K562 (cell line): ENCODE measurements at places on chromosomes 2 and 18. TPM values are rescaled to one million over a fixed set of nuclear protein-coding genes. Genes with fewer than 3 reads are reported as not detected.

- no peak overlapping the region for H3K27ac ChIP-seq
- H3K4me3 ChIP-seq: no peak overlapping the region
- H3K4me1 ChIP-seq: peaks cover 16% of the 10 kb centered on the region; the same call in 2 of the 3 replicates
- no peak for DNase-seq
- no peaks in the 10 kb centered on the region for H3K27me3 ChIP-seq
These were observed 43.5 kb downstream of the DHRS9 start for GRCh38 chr2:169112841-169113240.

DNA sequence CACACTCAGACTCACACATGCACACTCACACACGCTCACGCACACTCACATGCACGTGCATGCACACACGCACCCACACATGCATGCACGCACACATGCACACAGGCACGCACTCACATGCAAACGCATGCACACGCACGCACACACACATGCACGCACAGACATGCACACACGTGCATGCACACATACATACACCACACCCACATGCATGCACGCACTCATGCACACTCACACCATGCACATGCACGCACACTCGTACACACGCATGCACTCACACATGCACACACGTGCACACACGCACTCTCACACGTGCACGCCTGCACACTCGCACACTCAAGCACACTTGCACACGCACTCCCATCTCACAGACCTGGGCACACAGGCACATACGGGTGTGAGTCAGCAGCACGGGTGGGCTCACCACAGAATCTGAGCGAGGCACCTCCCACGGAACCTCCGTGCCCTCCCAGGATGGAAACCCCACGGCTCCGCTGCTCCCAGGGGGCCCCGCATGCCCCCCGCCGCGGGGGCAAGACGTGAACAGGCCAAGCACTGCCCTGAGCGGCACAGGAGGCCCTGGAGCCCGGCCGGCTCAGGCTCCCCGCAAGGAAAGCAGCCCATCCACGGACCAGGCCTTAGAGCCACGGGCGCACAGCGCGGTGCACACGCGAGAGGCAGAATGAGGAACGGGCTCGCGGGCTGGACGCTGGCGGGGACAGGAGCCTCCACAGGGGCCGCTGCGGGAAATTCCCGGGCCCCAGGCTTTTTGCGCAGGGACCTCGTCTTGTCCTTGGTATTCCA, 8.4 kb upstream of the KCNG2 start:
- H3K27ac ChIP-seq: no peak overlapping the region
- peaks cover 22% of the 10 kb centered on the region; the same call in 2 of the 3 replicates for H3K27me3 ChIP-seq
- no peaks in the 10 kb centered on the region; the same call in 2 of the 3 replicates for H3K4me1 ChIP-seq

DNA sequence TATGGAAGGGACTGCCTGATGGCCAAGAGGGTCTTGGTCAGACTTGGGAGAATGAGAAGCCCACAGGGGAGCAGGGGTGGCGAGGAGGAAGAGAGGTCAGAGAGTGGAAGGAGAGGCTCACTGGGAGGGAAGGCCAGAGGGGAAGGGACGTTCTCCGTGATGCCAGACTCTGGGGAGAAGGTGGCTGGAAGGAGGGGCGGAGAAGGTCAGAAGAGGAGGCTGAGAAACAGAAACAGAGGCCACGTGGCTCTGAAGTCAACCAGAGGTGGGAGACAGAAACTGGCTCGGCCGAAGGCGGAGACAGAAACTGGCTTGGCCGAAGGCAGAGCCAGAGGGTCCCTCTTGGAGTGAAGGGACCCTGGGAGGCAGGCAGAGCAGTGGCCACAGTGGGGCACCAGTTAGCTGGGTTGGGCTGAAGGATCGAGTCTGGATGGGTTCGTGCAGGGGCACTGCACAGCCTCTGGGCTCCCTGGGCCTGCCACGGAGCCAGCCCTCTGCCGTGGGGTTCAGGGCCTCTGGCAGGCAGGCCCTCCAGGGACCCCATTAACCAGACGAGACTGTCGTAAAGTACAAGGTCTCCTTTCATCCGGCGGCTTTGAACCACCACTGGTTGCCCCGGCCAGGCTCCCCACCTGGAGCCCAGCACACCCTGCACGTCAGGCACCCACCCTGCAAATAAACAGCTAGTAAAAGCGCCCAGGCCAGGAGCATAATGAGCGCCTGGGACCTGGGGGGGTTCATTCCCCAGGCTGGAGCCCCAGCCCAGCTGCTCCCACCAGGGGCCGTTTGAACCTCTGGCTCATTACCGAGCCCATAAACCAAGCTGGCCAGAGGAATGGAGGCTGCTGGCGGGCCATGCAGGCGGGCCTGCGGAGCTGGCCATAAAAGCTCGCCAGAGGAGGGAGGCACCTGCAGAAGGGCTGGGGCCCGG, 218.8 kb downstream of the DYSF start:
- H3K27ac ChIP-seq: no peak overlapping the region
- peaks cover 31% of the 10 kb centered on the region for H3K27me3 ChIP-seq
- H3K4me1 ChIP-seq: peaks cover 9% of the 10 kb centered on the region; the same call in 1 of the 2 replicates
- no peak for DNase-seq
- no peaks in the 10 kb centered on the region for H3K36me3 ChIP-seq

DNA sequence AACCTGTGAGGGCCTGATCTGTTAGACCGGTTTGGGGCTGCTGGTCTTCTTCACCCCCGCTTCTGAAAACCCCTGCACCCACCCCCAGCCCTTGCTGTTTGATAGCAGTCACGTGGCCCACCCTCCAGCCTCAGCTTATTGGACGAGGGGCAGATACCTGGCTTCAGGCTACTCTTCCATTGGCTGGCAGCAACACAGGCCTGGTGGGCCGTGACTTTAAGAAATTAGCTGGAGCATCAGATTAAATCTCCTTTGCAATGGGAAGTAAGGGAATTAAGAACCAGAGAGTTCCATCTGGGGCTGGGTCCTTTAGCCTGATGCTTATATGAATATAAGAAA, 107.3 kb downstream of the KLHL29 start:
- no peaks in the 10 kb centered on the region for H3K36me3 ChIP-seq
- H3K4me3 ChIP-seq: no peak overlapping the region
- no peak for DNase-seq
- peaks cover 56% of the 10 kb centered on the region for H3K27me3 ChIP-seq
- no peaks in the 10 kb centered on the region; the same call in 2 of the 3 replicates for H3K4me1 ChIP-seq

- H3K27me3 ChIP-seq: no peaks in the 10 kb centered on the region; the same call in 2 of the 3 replicates
- no peak overlapping the region for H3K27ac ChIP-seq
- no peak for DNase-seq
- no peaks in the 10 kb centered on the region for H3K36me3 ChIP-seq
These were observed 25.3 kb downstream of the CROCC2 start for GRCh38 chr2:240931319-240931949.

Gene DTNB
- 0.08 and 0.81 TPM in 2 replicates for polyA plus RNA-seq
